Left ventricle myocardium inferior (tissue), 1 donor: ENCODE measurements at places on chromosomes 7 and 10.

DNA sequence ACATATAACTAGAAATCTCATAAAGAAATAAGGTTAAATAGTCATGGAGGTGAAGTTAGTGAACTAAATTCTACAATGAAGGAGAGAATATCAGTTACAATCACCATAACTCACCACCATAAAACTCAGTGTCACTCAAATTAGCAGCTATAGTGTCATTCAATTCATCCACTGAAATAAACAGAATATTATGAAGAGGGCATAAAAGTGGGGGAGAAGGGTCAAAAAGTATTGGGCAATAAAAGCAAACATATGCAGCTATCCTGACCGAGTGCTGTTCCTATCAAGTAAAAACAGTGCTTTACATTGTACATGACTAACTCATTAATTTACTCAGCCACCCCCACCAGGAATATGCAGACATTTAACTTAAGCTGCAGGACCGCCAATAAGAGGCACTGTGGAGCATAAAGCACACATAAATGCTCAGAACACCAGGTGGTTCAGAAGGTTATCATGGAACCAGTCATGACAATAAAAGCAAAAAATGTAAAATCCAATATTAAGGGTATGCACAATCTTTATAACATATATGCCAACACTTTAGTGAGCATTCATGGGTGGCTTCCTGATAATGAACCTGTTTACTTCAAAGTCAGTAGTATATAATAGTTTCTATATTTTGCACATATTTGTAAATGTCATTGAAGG, 95.5 kb upstream of the LAMB4 start:
- no peak for DNase-seq

DNA sequence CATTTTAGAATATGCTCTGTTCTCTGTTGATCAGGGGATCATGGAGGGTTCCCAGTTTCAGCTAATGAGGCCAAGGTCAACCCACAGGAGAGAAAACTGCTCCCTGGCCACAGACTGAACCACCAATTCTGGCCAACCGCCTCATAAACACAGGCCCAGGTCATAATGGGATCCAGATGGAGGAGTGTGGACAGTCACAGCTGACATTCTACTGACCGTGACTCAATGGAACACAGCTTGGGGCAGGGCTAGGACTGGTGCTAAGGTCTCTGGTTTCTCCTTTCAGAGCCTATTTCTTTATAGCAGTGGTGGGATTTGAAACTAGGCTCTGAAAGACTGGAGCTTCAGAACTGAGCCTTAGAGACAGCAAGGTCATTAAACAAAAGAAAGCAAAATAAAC, 68.3 kb downstream of the HIPK2 start:
- no peak for DNase-seq

DNA sequence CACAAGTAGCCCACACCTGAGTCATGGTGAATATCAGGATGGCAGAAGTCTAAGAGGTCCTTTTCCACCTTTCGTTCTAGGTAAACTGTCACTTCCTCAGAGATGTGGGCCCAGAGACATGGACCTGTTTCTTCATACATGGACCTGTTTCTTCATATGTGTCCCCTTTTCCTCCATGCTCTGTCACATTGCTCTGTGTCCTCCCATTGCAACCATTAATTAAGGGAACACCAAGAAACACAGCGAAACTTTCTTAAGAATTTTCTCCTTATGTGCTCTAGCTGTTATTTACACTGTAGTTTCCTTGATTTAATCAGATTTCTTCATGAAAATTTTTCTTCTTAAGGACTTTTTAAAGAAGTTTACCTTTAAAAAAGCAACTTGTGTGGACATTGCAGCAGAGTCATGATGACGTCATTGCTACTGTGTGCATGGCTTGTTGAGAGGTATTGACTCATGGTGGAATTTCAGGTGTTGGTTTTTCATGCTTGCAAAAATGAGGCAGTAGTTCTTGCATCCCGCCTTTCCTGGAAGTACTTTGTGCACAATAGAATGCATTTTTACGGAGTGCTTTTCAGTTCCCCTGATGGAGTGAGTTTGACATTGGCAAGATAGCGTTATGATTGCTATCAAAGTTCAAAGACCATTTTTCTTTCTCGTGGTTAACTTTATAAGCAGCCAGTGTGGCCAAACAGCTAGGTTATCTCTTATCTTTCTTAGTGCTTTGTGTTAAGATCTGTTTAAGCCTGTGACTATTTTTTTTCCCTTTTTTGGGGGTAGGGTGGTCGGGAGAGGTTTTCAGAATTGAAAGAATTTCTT, 37.7 kb downstream of the CFAP58 start:
- DNase-seq = no peak

- DNase-seq = no peak
These were observed 367.3 kb upstream of the ZWINT start for GRCh38 chr10:56728349-56728748.
